ENCODE measurements at places on chromosomes 2 and 18.
A peak's percentile ranks its signal among the peaks of the same experiment; 100 is the strongest.

- no peak for DNase-seq
Observed at GRCh38 chr18:59629894-59630293, 67.3 kb downstream of the CCBE1 start.

DNA sequence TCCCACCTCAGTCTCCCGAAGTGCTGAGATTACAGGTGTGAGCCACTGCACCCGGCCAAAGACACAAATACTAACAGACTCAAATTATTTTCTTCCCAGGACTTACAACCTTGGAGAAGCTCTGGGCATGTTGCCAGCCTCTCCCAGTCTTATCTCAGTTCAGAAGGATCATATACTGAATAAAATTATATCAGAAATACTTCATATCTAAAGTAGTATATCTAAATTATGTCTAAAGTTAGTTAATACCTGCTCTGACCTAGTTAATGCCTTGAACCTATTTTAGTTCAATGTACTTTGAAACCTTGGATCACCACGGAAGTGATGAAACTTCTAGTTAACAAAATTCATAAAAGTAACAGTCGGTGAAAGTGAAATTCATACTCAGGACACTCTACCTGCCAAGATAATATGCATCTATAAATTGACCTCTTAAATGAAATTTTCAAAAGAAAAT lies 34.4 kb upstream of the CYBRD1 start:
- DNase-seq = no peak

DNA sequence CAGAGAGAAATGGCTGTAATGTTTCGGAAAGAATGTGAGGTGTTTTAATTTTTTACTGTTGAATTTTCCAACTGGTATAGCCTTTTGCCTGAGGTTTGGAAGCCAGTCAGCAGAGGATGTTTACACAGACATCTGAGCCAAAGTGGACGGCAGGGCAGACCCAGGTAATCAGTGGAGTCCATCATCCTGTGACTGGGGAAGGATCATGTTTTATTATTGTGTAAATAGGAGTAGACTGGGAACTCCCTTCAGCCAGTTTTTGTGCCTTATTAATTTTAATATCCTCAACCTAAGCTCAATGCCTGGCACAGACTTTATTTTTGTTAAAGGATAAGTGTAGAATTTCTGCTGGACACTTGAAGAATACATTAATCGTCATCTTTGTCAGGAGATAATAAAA lies 142.0 kb upstream of the GAREM1 start:
- DNase-seq = no peak

DNA sequence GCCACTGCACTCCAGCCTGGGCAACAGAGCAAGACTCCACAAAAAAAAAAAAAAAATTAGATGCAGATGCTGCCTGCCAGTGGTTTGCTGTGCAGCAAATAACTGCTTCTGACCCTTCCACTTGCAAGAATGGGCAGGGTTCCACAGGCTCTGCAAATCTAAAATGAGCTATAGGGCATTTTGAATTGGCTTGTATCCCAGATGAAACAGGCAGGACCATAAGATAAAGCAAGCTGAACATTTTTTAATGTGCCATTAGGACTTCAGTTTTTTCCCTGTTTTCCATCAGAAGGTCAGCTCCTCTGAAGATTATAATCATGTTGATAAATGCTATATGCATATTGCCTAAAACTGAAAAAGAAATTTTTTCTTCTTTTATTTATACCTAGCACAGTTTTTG lies 15.7 kb upstream of the FZD7 start:
- no peak for DNase-seq

DNA sequence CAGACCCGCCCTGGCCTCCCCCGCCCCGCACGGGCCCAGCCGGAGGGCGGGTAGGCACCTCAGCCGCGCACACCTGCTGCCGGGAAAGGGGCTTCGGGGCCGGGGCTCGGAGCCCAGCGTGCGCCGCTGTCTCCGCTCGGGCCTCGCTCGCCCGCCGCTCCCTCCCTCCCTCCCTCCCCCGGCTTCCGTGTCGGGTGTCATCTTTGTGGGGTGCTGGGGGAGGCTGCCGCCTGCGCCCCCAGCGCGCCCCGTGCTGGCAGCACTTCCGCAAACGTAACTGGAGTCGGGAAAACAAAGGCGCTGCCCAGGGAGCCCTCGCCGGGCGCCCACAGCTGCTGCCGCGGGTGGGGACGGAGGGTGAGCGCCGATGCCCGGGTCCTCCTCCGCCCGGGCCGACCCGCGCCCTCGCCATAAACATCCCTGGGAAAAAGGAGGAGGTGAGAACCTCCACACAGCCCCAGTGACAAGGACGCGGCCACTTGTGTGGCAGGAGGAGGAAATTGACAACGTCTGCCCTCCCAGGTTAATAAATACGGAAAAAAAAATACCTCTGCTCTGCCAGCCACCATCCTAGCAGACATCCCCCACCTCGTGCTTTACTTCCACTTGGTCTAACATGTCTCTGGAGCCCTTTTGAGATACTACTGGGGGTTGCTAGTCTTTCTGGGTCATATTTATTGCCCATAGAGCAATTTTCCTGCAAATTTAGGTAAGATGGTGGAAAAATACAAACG lies 550 bp downstream of the MFSD6 start:
- no peak for DNase-seq

DNA sequence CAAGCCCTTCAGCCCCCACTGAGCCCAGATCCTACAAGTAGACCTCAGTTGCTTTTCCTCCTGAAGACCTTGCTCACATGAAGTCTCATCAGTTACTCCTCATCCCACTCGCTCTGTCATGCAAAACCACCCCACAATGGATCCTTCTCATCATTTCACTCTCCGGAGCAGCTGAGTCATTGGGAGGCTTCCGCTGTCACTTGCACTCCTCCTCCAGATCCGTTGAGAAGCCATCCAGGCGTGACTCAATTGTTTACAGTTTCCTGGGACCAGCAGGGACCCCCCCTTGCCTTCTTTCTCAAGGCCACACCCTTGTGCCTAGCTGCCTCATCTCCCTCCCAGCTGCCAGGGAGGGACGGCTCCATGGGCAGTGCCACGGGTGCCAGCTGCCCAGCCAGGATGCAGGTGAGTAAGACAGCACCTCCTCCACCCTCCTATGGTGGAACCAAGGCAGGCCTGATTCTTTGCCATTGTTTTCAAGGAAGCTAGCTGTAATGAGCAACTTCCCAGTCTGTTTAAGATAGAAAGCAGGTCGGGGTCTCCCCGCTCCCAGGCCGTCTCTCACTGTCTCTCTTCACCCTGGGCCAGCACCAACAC lies 16.3 kb downstream of the GPR55 start:
- peak; percentile 12 for DNase-seq

DNA sequence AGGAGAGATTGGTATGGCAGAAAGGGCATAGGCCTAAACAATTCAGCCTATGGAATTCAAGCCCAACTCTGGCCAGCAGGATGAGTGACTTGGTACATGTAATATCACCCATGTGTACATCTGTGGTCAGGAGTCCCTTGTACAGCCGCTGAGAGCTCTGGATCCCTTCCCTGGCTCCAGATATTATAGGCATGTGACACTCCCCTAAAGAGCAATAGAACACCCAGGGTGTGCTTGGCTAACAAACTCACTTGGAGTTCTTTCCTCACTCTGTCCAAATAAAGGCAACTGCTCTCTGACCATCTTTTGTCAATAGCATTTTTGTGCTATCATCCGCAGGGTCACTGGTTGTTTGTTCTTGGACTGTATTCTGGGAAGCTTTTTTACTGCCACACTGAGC lies 197.4 kb upstream of the NCKAP5 start:
- no peak for DNase-seq

- DNase-seq = no peak
Observed at GRCh38 chr18:272650-273049, 4.8 kb upstream of the THOC1 start.

DNA sequence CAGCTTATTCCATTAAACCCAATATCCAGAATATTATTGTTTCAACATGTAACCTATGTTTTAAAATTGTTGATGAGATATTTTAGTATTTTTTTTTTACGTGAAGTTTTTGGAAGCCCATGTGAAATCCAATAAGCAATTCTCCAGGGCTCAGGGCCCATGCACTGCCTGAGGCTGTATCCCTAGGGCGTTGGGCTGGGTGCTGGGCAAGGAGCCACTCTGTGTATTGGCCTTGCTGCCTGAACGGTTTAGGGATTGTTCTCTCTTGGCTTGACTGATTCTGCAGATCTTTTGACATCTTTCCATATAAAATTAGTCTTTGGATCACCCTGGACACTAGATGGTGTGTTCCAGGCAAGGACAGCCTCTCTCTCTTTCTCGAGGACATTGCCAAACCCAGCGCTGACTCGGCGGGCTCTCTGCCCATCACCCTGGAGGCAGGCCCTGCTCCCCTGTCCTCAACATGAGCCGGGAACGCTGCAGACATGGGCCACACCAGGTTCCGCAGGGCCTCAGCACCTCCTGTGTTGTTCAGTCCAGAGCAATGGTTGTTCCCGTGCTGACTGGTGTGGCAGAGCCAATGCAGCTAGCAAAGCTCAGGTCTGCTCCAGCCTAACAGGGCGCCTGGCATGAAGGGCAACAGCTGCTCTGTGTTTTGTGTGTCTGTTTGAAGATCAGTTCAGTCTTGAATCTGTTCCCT lies 163.0 kb downstream of the SEPTIN10 start:
- no peak for DNase-seq

GRCh38 chr2:25279091-25279651 lies 62.6 kb downstream of the DNMT3A start:
- no peak for DNase-seq

DNA sequence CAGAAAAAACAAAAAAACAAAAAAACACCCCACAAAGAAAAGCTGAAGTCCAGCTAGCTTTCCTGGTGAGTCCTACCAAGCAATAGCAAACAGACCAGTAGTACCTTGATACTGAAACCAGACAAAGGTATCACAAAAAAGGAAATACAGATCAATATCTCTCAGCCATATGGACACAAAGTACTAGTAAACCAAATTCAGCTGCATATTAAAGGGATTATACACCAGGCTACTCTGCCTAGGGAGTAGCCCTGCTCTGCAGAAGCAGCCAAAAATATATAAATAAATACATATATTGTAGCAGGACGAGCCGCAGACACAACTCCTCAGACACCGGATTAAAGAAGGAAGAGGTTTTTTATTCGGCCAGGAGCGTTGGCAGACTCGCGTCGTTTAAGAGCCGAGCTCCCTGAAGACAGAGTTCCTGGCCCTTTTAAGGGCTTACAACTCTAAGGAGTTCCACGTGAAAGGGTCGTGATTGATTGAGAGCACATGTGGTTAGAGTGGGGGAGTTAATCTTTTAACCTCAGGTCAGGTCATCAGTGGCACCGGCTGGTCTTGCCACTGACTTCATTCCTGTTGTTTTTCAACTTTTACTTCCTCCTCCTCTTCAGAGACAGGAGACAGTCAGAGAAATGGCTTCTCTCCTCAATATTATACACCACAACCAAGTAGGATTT lies 38.4 kb upstream of the DTNB start:
- no peak for DNase-seq

DNA sequence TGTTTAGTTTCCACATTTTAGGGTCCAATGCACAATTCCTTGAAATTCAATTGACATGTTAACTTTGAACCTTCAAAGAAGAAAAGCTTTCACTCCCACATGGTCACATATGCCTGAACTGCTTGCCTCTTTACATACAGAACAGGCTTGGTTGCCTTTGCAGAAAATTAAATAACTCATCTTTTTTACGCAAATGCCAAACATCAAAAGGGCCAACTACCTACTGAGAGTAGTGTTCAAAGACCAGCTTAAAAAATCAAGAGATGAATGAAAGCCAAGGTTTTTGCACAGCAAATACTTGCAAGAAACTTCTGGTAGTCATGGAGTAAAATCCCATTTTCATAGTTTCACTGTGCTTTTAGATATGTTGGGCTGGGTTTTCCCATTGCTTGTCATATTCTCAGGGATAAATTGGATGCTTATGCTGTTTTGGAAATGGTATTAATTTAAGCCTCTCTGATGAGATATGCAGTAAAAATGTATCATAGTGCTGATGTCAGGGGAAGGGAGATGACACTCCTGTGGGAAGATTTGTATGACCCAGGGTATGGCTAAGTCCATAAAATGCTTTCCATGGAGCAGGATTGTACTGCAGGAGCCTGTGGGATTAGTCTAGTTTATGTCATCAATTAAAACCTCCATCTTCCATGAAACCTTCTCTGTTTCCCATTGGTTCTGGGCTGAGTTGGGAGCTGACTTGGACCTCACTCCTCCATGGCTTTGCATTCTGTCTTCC lies 60.6 kb upstream of the DARS1 start:
- DNase-seq = no peak

- DNase-seq = no peak
Observed at GRCh38 chr2:29129586-29130281, 14.5 kb downstream of the CLIP4 start.

GRCh38 chr2:182522972-182523473 lies 96.2 kb upstream of the PDE1A start:
- no peak for DNase-seq

DNA sequence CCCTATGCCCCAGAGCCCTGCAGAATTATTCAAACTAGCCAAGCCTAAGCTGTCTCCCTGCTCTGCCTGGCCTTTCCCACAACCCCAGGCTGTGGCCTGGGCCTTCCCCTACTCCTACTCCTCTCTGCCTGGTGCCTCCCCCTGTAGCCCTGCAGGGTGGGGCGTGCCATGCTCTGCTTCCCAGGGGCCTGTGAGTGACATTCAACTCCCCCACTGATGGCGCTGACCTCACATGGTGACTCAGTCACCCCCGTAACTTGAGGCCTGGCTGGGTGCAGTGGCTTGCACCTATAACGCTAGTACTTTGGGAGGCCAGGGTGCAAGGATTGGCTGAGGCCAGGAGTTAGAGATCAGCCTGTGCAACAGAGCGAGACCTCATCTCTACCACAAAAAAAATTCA lies 60.6 kb downstream of the KIF1A start:
- DNase-seq = no peak

GRCh38 chr2:187917535-187917934 lies 363.3 kb upstream of the TFPI start:
- no peak for DNase-seq

GRCh38 chr2:69241664-69242514 lies 145.1 kb downstream of the GFPT1 start:
- DNase-seq = no peak

GRCh38 chr2:120493231-120493630 lies 147.3 kb downstream of the INHBB start:
- no peak for DNase-seq

- no peak for DNase-seq
Observed at GRCh38 chr18:8380926-8381325, 228.3 kb upstream of the RAB12 start.
